Chondrocyte (in vitro differentiated cells): ENCODE measurements at places on chromosomes 2 and 18. TPM values are rescaled to one million over a fixed set of nuclear protein-coding genes. Genes with fewer than 3 reads are reported as not detected.

- DNase-seq, result no peak
Measured at GRCh38 chr2:217096474-217097225, 236.8 kb upstream of the TNP1 start.

DNA sequence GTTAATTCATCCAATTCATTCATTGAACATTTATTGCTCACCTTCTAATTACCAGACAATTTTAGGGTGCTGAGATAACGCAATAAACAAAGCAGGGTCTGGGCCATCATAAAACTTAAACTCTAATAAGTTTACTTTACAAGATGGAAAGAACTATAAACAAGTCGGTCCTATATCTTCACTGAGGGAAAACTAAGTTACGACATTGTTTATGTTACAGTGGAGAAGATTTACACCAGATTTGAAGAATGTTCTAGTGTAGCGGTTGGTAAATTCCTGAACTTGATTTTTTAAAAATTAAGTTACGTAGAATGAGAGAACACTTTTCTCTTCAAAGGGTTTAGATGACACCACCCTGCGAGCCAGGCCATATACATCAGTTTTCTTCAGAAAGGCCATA lies 20.7 kb upstream of the FRZB start:
- DNase-seq, result no peak

GRCh38 chr18:23716966-23717365 lies 27.7 kb downstream of the LAMA3 start:
- no peak for DNase-seq

- no peak for DNase-seq
Measured at GRCh38 chr2:70902579-70902978, 33.1 kb upstream of the ATP6V1B1 start.

GRCh38 chr2:240922982-240923537 lies 16.9 kb downstream of the CROCC2 start:
- DNase-seq, result no peak

GRCh38 chr2:8938384-8938783 lies 65.1 kb downstream of the MBOAT2 start:
- DNase-seq, result no peak

DNA sequence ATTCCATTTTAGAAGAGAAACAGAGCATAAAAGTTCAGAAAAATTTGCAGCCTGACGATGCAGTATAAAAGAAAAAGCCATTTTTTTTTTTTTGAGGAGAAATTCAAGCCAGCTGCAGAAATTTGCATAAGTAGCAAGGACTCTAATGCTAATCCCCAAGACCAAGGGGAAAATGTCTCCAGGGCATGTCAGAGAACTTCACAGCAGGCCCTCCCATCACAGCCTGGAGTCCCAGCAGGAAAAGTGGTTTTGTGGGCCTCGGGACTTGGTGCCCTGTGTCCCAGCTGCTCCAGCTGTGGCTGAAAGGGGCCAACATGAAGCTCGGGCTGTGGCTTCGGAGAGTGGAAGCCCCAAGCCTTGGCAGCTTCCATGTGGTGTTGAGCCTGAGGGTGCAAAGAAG lies 325.3 kb upstream of the HNMT start:
- no peak for DNase-seq

DNA sequence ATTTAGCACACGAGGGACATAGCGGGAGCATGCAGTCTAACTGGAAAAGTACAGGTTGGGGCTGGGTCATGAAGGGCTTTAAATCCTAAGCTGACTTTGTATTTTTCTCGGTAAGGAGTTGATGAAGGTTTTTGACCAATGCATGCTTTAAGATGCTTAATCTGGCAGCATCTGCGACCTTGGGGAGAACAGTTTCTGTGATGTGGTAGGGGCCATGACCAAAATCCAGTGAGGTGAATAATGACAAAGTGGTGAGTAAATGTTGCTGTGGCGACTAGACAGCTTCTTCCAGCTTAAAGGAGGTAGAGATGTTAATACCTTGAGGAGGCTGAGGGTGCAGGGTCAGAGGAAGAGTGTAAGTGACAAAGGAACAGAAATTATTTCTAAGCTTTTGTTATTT lies 174.6 kb upstream of the ALPP start:
- no peak for DNase-seq

DNA sequence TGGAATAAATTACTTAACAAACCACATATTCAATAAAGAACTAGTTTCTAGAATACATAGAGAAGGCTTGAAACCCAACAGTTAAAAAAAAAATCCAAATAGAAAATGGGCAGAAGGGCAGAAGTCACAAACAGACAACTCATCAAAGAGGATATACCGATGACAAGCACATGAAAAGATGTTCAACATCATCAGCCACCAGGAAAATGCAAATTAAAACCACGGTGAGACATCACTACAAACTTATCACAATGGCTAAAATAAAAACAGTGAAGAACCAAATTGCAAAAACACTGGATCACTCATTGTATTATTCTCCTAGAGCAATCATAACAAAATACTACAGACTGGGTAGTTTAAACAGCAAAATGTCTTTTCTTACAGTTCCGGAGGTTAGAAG lies 14.5 kb downstream of the SESTD1 start:
- DNase-seq, result no peak

GRCh38 chr2:227474410-227474809 lies 2.5 kb downstream of the AGFG1 start:
- DNase-seq, result no peak

GRCh38 chr2:198863655-198864054 lies 594.1 kb downstream of the SATB2 start:
- DNase-seq, result no peak

DNA sequence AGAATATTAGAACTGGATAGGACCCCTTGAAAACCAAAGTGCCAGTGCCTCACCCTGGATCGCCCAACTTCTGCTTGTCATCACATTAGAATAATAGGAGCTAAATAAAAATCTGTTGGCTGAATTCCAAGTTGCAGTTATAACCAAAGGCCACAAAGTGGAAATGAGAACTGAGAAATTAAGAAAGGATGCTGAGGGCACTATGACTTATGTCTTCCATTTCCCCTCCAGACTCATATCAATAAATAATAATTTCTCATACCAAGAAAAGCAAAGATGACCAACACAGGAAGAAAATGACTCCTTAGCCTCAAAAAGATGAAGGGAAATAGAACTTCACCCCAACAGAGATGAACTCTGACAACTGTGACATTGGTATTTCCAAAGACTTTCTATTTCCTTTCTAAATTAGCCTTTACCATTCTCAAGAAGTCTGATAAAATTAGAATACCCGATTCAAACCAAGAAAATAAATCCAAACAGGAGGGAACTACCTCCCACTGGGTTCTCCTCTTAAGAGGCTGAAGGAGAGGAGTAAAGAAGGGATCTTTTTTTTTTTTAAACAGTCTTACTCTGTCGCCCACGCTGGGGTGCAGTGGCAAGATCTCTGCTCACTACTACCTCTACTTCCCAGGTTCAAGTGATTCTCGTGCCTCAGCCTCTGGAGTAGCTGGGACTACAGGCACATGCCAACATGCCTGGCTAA lies 46.5 kb upstream of the EPG5 start:
- no peak for DNase-seq

GRCh38 chr2:40436093-40436475 lies 15.8 kb downstream of the SLC8A1 start:
- no peak for DNase-seq

DNA sequence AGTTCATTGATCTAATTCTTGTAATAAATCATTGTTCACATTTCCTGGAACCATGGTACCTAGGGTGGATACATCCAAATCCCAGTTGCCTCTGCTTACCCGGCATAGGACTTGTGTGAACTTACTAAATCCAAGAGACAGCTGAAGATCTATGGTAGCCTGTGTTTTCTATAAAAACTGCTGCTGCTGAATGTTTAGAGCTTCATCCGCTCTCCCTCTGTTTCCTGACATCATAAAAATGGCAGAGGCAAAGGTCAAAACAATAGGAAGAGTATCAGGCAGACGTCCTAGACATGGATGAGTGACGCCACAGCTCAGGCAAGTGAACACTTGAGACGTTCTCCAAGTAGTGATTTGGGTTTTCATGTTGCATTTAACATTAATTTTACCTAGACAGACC lies 258.3 kb downstream of the ALPK2 start:
- no peak for DNase-seq

GRCh38 chr18:1012775-1013174 lies 108.1 kb downstream of the ADCYAP1 start:
- no peak for DNase-seq

GRCh38 chr2:66641685-66642084 lies 206.8 kb downstream of the MEIS1 start:
- no peak for DNase-seq

GRCh38 chr2:224392545-224392944 lies 9.4 kb downstream of the FAM124B start:
- no peak for DNase-seq

DNA sequence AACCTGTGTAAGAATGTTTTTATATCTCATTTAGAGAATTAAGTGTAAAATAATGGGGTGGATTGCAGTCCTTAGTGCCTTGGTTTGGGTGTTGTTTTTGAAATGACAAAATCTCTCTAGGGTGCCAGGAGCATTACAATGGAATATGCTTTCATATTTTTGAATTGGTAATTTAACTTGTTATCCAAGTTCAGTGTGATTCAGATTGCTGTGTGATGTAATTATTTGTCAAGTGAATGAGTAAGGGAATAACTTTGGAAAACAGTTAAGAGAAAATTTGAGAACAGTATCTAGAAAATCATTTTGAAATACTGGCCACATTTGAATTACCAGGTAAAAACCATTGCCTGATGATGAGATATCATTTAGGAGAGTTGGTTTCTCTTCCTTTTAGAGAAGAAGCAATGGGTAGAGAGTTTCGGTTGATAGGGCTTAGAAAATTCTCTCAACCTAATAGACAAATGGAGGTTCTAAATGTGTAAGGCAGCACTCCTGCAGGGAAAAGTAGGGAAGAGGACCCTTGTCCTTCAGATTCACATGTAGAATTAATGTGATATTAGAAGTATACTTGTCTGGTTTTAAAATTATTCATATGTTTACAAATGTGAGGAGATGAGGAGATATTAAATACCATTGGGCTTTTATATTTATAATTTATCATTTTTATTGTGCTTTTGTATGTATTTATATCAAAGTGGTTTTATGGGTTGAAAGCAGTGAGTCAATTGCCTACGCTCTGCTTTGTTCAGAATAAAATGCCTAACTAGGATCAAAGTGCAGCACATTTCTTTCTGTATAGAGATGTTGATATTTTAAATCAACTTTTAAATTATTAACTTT lies 124.8 kb downstream of the PHLPP1 start:
- no peak for DNase-seq

DNA sequence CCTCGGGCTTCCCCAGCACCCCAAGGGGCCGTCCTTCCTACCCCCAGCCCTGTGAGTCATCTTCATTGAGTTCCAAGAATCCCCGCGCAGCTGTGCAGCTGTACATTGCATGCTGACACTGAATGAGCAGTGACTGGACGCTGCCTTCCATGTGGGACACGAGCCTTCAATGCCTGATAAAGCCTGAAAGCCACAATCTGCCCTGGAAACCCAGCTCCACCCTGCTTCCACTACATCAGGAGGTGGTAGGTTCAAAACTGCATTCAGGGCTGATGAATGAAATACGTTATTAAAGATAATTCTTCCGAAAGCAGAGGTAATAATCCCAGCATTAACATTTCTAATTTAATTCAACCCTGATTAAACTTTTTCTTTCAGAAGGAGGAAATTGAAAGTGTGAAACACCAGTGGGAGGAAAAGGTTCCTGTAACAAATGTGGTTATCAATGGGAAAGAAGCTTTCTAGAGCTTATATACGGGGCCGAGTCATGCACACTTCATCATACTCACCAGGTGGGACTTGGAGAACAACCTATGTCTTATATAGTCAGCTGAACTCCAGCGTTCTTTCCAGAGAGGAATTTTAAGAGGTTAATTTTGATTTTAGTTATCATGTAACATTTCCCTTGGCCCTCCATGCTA lies 360.1 kb downstream of the LPIN1 start:
- no peak for DNase-seq

DNA sequence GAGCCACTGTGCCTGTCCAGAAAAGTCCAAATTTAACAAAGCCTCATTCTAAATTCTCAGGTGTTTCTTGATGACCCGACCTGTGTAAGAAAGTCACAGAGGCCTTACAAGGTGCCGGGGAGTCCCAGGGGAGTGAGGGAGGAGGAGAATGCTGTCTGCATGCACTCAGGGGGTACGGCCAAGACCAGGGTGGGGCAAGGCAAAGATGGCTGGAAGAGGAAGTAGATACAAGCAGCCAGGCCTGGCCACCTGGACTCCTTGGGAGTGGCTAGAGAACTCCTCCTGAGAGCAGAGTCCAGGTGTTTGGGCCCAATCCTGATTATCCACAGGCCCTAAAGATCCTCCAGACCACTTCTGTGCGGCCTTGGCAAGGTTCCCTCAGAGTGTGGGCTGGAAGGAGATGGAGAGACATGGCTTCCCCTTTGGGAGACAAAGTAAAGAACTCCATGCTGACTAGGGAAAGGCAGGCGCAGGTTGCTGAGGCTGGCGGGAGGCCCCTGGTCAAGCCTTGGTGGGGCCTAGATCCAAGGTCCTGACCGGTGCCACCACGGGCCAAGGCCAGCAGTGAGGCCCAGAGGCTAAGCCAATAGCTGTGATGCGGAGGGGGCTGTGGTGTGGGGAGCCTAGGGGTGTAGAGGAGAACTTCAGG lies 74.7 kb downstream of the COPS8 start:
- no peak for DNase-seq

- DNase-seq, result no peak
Measured at GRCh38 chr2:86072271-86072858, 33.3 kb downstream of the POLR1A start.

GRCh38 chr18:45335282-45336043 lies 279.8 kb upstream of the SLC14A2 start:
- no peak for DNase-seq

DNA sequence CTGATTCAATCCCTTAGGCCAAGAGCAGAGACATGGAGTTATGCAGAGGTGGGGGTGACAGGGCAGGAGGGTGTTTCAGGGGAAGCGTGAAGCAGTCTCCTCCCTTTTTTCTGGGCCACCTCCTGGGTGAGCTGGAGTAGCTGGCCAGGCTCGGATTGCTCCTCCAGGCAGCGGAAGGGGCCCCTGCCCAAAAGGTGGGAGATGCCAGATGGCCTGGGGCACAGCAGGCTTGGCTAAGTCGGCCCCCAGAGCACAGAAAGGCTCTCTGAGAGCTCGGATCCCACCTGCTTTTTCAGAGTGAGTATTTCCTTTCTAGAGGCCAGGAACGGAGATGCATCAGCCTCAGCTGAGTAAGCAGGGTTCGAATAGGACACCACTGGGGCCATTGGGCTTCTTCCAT lies 196.9 kb downstream of the ANKRD30B start:
- no peak for DNase-seq

- DNase-seq, result no peak
Measured at GRCh38 chr2:235446082-235446481, 47.8 kb upstream of the AGAP1 start.

The RAPGEF4 gene
- 0.54 to 2.3 TPM (median 0.57 TPM) in 3 replicates for total RNA-seq

The C2orf81 gene
- 1.3 to 3.4 TPM (median 1.5 TPM) in 3 replicates for total RNA-seq

The C18orf54 gene
- total RNA-seq, result 3.7 to 8.2 TPM (median 4.3 TPM) in 3 replicates

The SERPINB13 gene
- not detected in 3 replicates for total RNA-seq

The ADCYAP1 gene
- total RNA-seq, result not detected in 3 replicates

The ALKAL2 gene
- 150 to 164 TPM (median 154 TPM) in 3 replicates for total RNA-seq

The C1QL2 gene
- not detected in 3 replicates for total RNA-seq

The SOWAHC gene
- 13.2 to 14.7 TPM (median 14.2 TPM) in 3 replicates for total RNA-seq

The TLX2 gene
- 0.10 TPM in 1 of 3 replicates, not detected in the others for total RNA-seq

The G6PC2 gene
- total RNA-seq, result not detected in 3 replicates
